ENCODE measurements at places on chromosomes 12 and 14.

DNA sequence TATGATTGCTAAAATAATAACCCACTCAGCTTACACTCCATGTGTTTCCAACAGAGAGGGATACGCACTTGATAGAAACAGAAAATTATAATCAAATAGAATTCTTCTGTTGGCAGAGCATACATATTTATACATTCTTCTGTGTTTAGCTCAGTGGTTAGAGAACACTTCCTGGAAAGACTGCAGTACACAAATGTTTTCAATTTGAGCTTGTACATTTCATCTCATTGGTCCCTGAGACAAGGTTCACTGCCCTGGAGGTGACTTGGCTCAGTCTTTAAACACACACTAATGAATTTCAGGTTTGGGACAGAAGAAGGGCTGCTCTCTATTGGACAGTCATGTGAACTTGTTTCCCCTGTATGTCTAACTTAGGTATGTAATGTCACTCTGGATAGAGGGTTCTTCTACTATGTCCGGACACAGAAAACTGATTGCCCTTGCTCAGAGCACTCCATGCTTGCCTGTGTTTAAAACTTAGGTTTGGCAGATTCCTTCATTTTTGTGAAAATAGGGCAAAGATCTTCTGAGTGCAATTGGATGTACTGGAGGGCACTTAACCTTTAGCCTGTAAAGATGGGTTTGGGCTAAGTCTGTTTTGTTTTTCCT, 22.9 kb downstream of the PROX2 start:
- H3K27me3 ChIP-seq, result no peaks in the 10 kb centered on the region
- no peak overlapping the region for H3K27ac ChIP-seq
- peak; percentile 42 for DNase-seq

- no peaks in the 10 kb centered on the region for H3K36me3 ChIP-seq
- H3K4me1 ChIP-seq, result no peaks in the 10 kb centered on the region
- H3K27ac ChIP-seq, result peak within 1 kb of the TSS; percentile 68
Observed at GRCh38 chr12:51270067-51270950, at the start of gene SMAGP. Gene SMAGP, minus strand, starts transcription at chr12:51270415. Its CDS starts 1,137 bp downstream, at chr12:51269278.

GRCh38 chr14:85106506-85106905, 423.4 kb upstream of the FLRT2 start:
- no peaks in the 10 kb centered on the region for H3K4me1 ChIP-seq
- H3K27me3 ChIP-seq, result no peaks in the 10 kb centered on the region
- no peaks in the 10 kb centered on the region for H3K36me3 ChIP-seq
- no peak overlapping the region for H3K4me3 ChIP-seq

DNA sequence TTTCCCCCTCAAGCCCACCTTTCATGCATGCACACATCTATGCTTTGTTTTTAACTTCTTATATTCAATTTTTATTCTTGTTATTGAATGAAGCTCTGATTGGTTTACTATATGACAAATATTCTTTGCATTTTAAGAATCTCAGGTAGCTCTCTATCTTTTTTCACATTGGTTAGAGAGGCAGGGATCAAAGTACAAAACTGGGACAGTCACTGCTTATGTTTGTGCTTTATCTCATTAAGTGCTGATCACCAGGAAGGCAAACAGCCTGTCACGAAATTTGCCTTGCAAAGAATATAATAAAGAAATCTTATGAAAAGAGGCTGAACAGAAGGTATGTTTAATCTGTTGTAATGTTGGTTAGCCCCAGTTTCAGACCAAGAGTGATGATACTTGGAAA, 29.7 kb upstream of the INSM2 start:
- H3K4me3 ChIP-seq, result no peak overlapping the region
- no peak overlapping the region for H3K27ac ChIP-seq
- no peak for DNase-seq

DNA sequence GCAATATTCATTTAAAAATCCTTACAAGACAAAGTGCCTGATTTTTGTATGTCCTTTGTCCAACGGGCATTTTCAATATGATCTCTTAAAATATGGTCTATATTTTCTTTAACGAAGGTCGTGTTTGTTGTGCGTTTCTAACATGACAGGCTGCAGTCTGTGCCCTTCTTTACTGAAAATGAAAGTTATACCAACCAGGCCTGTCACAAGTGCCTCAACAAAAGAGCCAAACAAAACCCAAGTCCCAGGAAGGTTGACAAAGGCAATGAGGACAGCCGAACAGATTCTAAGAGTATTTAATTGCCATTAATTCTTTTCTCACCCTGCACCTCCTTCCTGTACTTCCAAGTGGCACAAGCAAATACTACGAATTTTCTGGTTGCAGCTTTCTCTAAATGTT, 13.9 kb downstream of the PAX9 start:
- no peak for DNase-seq
- no peak overlapping the region for H3K4me3 ChIP-seq
- no peaks in the 10 kb centered on the region for H3K4me1 ChIP-seq
- H3K27ac ChIP-seq, result no peak overlapping the region
- H3K27me3 ChIP-seq, result peaks cover 63% of the 10 kb centered on the region
- H3K36me3 ChIP-seq, result no peaks in the 10 kb centered on the region

GRCh38 chr12:116336542-116337065, 59.1 kb upstream of the MED13L start:
- no peak overlapping the region for H3K27ac ChIP-seq
- DNase-seq, result no peak
- H3K36me3 ChIP-seq, result no peaks in the 10 kb centered on the region
- H3K4me1 ChIP-seq, result no peaks in the 10 kb centered on the region
- no peak overlapping the region for H3K4me3 ChIP-seq
- H3K27me3 ChIP-seq, result no peaks in the 10 kb centered on the region

GRCh38 chr12:99493197-99493596, 154.4 kb upstream of the GARIN6 start:
- no peaks in the 10 kb centered on the region for H3K4me1 ChIP-seq
- H3K27ac ChIP-seq, result no peak overlapping the region
- DNase-seq, result no peak
- H3K4me3 ChIP-seq, result no peak overlapping the region
- H3K27me3 ChIP-seq, result no peaks in the 10 kb centered on the region

GRCh38 chr12:10111451-10111850, 12.7 kb upstream of the CLEC1A start:
- H3K36me3 ChIP-seq, result no peaks in the 10 kb centered on the region
- no peaks in the 10 kb centered on the region for H3K27me3 ChIP-seq
- no peak overlapping the region for H3K4me3 ChIP-seq
- H3K4me1 ChIP-seq, result no peaks in the 10 kb centered on the region

DNA sequence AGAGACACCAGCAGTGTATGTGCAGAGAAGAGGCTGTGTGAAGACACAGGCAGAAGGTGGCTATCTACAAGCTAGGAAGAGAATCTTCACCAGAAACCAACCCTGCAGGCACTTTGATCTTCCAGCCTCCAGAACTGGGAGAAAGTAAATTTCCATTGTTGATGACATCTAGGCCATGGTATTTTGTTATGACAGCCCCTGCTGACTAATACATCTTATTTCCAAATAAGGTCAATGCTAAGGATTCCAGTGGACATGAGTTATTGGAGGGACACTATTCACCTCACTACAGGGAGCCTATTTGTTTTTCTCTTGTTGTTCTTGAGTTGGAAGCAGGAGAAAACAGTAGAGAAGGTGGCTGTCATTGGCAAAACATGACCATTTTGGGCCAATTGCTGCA, 88.5 kb upstream of the RIN3 start:
- no peaks in the 10 kb centered on the region for H3K4me1 ChIP-seq
- H3K4me3 ChIP-seq, result no peak overlapping the region
- H3K36me3 ChIP-seq, result no peaks in the 10 kb centered on the region
- no peak for DNase-seq
- H3K27me3 ChIP-seq, result no peaks in the 10 kb centered on the region

DNA sequence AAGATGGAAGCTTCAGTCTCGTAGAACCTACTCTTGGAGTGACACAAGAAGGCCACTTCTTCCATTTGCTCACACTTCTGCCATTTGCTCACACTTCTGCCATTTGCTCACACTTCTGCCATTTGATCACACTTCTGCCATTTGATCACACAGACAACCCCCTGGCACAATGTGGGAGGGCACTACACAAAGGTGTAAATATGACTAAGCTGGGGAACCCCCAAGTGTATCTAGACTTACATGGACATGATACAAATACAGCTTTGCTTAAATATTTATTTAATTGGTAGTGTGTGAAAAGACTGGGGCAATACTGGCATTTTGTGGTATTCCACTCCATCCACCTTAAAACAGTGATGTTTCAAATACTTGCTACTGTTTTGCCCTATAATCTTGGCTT, 296.2 kb upstream of the PPFIA2 start:
- no peaks in the 10 kb centered on the region for H3K4me1 ChIP-seq
- H3K36me3 ChIP-seq, result no peaks in the 10 kb centered on the region
- H3K4me3 ChIP-seq, result no peak overlapping the region
- H3K27me3 ChIP-seq, result no peaks in the 10 kb centered on the region
- H3K27ac ChIP-seq, result no peak overlapping the region
- DNase-seq, result no peak

DNA sequence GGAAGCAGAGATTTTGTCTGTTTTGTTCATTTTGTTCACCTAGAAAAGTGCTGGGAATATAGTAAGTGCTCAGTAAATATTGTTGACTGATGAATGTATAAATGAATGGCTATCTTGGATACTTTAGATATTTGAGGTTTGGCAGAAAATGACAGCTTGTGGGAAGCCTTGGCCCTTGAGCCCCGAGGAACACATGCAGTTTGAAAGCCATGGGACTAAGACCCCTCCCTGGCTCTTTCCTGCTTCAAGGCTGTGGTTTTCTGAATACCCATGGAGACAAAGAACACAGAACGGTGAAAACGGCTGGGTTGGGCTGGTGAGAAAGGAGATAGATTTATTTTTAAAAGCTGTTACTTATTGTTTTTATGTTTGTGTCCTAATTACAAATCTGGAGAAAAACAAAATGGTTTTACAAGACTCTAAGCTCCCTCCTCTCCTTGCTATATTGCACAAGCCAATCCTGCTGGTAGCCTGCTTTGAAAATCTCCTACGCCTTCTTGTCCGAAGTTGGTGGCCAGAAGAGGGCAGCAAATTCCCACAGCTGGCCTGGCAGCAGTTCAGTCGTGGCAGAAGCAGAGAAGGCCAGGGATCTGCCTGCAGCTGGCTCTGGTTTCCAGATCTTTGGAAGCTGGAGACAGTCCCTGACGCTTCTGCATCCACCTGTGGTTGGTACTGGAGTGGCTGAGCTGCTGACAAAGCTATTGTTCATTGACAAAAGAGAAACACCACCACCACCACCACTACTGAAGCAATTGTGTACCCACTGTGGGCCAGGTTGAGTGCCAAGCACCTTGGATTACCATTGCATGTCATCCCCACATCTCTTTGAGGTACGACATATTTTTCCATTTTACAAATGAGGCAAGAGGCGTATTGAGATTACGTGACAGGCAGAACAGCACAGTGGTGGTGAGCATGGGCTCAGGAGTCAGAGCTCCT, 5.2 kb upstream of the KRT85 start:
- no peak overlapping the region for H3K4me3 ChIP-seq
- DNase-seq, result peak; percentile 95
- H3K36me3 ChIP-seq, result no peaks in the 10 kb centered on the region
- peaks cover 9% of the 10 kb centered on the region for H3K4me1 ChIP-seq
- H3K27me3 ChIP-seq, result peaks cover 2% of the 10 kb centered on the region
- H3K27ac ChIP-seq, result no peak overlapping the region

DNA sequence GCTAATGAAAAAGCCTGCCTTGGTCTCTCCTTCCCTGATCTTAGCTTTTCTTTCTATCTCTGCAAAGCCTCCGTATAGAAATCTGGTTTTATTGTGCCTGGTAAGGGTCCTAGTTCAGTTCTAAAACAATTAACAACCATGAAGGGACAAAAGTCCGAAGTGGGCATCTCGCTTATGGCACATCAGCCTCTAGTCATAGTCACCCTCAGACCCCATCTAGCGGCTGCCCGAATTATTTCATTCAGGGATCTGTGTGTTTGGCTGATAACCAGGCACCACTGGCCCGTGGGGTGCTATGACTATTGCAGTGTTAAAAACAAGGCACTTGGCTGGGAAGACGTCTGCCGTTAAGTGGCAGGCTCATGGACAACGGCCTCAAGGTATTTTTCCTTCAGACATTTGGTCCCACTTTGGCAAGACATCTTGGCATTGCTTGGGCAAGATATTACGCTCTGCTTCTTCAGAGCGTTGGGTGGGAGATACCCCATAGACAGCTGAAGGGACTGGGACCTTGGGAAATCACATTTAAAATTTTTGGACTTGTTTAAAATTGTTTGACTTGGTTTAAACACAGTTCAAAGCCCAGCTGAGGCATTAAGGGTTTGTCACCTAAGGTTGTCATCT, 87.1 kb downstream of the SINHCAF start:
- no peaks in the 10 kb centered on the region for H3K4me1 ChIP-seq
- peak; percentile 67 for DNase-seq
- H3K4me3 ChIP-seq, result no peak overlapping the region

DNA sequence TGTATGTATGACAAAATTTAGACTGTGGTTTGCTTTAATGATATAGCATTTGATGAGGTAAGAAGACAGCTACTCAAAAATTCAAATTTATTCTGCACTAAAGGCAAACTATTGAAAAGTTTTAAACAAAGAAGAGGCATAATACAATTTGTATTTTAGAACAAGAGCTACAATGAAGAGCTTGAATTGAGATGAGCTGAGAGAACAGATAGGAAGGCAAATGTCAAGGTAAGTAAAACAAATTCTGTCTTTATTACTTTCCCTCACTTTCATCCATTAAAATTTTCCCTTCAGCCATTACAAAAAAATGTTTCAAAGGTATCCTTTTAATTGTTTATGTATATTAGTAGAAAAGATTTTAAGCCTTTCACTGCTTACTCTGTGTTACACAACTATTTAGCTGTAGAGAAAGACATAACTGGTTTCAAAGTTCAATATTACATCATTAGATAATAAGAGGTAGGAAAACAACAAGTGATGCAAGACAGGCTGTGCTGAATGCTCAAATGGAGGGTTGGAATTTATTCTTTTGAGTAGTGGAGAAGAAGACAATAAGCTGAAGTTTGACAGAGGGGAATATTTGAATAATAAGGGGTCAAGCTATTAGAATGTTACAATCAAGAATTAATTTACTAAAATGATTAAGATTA, 1334.1 kb downstream of the FSCB start:
- DNase-seq, result no peak
- no peak overlapping the region for H3K4me3 ChIP-seq
- H3K36me3 ChIP-seq, result no peaks in the 10 kb centered on the region
- H3K27me3 ChIP-seq, result no peaks in the 10 kb centered on the region
- no peak overlapping the region for H3K27ac ChIP-seq

DNA sequence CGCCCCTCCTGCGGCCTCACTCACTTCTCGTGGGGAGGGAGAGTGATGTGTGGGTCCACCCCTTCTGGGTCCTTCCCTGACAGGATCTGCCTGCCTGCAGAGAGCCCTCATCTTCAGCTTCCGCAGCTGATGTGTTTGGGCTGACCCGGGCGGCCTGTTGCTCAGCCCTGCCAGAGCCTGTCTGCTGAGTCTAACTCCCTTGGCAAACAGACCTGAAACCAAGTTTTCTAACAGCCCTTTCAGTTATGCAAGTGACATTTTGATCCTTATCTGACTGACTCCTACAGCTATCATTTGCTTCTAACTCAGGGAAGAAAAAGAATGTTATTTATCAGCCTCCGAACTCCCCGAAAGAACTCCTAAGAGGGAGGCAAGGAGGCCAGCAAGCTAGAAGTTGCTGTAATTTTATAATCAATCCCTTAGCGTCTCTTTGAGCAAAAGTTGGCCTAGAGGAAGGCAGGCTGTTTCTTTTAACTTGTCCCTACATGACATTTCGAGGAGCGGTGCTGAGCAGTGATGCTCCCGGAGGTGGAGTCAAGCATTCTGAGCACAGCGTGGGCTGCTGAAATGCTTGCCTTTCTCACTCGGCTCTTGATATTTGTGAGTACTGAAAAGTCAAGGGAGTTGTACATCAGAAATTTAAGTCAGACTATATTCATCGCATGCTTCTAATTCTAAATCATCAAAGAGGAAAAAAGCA, 31.5 kb upstream of the CACNA2D4 start:
- no peaks in the 10 kb centered on the region for H3K27me3 ChIP-seq
- H3K27ac ChIP-seq, result no peak overlapping the region
- H3K36me3 ChIP-seq, result peaks cover 57% of the 10 kb centered on the region
- no peak overlapping the region for H3K4me3 ChIP-seq
